ENCODE measurements at places on chromosomes 11 and 22.

- DNase-seq: no peak
These were observed 84.7 kb downstream of the FAM76B start for GRCh38 chr11:95704865-95705264.

- no peak for DNase-seq
These were observed 642 bp upstream of the C11orf58 start for GRCh38 chr11:16737818-16738192.

- no peak for DNase-seq
These were observed 6.3 kb upstream of the SMIM35 start for GRCh38 chr11:118092907-118093571.

- DNase-seq: no peak
These were observed 13.1 kb downstream of the NPTXR start for GRCh38 chr22:38830845-38831108.

- peak; percentile 79 for DNase-seq
These were observed 521 bp downstream of the SRSF8 start for GRCh38 chr11:95067039-95067840.

DNA sequence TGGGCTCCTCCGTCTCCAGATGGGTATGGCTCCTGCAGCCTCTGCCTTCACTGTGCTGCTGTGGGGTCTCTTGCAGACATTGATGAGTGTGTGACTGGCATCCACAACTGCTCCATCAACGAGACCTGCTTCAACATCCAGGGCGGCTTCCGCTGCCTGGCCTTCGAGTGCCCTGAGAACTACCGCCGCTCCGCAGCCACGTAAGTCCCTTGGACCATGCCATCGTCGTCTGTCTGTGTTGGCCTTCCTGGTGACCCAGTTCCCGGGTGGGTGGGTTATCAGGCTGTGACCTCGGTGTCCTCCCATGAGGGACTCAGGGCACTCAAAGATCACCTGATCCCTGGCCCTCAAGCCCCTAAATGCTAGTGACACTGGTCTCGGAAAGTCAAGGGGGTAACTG, 47.7 kb downstream of the FBLN1 start:
- DNase-seq: no peak

- no peak for DNase-seq
These were observed 97.6 kb downstream of the SLC36A4 start for GRCh38 chr11:93100211-93100610.

GRCh38 chr11:66491315-66491935, 11.2 kb downstream of the DPP3 start:
- DNase-seq: no peak

DNA sequence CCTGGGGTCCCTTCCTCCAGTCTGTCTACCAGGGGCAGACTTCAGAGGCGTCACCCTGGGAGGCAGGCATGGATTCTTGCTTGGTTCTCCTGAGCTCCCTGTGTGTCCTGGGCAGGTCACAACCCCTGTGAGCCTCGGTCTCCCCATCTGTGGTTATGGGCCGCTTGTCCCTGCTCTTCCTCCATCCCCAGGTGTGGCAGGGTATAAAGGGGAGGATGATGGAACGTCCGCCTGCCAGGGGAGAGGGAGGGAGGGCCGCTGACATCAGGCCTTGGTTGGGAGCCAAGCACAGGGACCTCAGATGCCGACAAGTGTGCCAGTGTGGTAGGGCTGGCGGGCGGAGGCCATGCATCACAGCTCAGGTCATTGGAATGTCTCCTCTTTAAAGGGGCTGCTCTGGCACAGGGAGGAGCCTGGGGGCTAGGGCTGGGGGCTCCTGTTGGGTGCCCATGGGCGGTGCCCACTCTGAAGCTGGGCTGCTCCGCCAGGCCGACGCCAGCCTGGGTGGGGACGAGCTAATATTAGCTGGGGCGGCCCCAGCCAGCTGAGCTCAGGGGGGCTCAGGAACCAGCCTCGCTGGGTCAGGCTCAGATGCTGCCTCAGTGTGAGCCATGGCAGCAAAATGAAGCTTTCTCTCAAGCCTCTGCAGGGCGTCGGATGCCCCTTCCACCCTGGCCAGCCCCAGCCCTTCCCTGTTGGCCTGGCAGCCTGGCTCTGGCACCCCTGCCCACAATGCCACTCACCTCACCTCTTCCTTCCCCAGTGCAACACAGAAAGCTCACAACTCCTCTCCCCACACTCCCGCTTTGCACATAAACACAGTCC, 12.8 kb downstream of the KCNC1 start:
- DNase-seq: no peak

DNA sequence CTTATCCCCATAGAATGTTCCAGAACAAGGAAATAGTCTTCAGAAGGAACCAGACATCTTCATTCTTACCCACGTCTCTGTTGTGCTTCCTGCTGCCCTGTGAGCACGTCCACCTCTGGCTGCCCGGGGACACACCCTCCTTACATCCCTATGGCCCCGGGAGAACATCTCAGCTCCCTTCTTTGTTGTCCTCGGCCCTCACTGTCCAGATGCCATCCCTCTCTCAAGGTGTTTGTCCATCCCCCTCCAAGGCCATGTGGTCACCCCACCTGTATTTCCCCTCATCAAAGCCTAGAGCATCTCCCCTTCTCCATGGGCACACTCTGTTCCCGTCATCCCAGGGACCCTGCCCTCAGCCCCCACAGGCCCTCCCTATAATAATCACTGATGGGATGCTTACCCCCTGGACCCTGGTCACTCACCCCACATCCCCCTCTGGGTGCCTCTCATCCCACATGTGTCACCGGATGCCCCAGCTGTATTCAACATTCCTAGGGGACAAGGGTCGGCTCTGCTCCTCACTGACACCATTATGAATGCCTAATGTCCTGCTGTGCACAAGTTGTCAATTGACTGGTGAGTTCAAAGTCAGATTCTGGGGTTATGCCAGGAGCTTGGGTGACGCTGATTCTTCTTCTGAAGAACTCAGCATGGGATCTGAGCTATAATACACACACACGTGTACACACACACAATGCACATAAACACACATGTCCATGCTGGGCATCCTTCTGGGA, 28.8 kb downstream of the IGLL5 start:
- no peak for DNase-seq

GRCh38 chr11:121553806-121554205, 101.0 kb upstream of the SORL1-AS1 start:
- no peak for DNase-seq

DNA sequence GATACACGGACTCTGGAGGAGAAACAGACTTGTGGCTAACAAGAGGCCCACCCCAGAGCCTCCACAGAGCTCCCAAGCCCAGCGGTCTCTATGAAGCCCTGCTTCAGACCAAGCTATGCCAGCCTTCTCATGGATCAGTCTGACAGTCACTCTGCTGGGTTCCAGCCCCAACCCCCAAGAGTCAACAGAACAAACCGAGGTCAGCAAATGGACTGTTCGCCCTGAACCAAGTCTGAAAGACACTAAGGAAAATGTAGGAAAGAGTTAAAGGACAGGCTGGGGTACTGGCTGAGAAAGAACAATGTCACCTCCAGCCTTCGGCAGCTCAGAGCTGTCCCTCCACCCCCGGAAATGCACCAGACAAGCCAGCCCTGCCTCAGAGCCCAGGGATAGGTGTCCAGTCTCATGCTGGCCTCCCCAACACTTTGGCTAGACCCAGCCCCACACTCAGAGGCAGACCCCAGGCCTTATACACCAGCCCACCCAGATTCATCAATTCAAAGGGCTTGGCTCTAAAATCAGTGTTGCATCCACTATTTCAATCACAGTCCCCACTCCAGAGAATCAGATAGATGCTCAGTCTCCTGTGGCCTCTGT, 3.8 kb downstream of the ARFGAP2 start:
- DNase-seq: no peak

Measured in inflammatory macrophage treated with lipopolysaccharide for 4 hours (primary cell).